ENCODE measurements at places on chromosomes 6 and 20. TPM values are rescaled to one million over a fixed set of nuclear protein-coding genes. Genes with fewer than 3 reads are reported as not detected.
A peak's percentile ranks its signal among the peaks of the same experiment; 100 is the strongest.

DNA sequence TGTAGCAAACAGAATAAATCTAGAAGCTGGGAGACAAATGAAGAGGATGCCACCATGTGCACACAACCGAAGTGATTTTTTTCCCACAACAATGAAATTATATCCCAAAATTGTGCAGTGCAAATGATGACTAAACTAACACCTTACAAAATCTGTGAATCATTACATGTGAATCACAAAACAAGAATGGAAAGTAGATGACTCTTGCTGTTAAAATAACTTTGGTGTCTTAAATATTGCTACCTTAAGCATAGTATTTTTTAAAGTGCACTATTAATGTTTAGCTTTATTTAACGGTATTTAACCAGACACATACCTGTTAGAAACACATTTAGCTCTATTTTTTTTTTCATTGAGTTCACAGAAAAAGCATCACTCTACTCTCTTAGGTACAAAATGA lies 190.8 kb downstream of the TBC1D32 start:
- H3K36me3 ChIP-seq = no peaks in the 10 kb centered on the region
- H3K27me3 ChIP-seq = no peaks in the 10 kb centered on the region
- H3K27ac ChIP-seq = no peak overlapping the region
- DNase-seq = no peak
- no peaks in the 10 kb centered on the region for H3K4me1 ChIP-seq

DNA sequence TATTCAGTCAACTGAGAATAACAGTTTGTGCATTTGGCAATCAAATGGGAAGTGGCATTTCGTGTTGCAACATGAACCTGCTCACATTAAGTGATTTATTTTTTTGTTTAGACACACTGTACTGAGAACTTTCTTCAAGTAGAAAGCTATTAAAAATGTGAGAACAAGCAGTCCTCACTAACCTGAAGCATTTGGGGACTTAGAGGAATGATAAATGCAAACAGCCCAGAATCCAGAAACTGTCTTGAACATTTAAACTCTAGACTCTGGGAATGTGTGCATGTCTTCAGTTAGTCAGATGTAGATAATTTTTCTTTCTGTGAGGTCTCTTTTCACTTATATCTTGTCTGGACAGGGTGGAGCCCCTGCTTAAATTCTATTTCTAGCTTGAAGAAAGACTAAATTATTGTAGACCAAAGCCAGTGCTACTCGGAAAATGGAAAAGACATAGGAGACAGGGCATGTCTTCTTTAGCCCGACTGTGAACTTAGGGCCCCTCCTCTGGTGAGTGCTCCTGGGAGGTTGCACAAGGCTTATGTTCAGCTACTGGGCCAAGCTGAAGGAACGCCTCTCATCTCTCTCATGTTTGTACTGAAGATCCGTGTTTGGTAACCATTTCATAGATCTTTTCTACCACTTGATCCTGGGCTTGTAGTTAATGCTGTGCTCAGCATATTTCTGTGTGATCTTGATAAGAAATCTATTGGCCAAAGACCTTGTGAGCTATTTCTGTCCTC lies 70.1 kb downstream of the SLX4IP start:
- DNase-seq = peak; percentile 74
- peaks cover 24% of the 10 kb centered on the region for H3K4me1 ChIP-seq
- H3K36me3 ChIP-seq = no peaks in the 10 kb centered on the region
- H3K27me3 ChIP-seq = no peaks in the 10 kb centered on the region
- peak overlapping the region; percentile 89 for H3K27ac ChIP-seq

GRCh38 chr20:6007094-6007528 lies 46.7 kb downstream of the LRRN4 start:
- H3K4me3 ChIP-seq = peak overlapping the region; percentile 30
- DNase-seq = no peak
- H3K4me1 ChIP-seq = no peaks in the 10 kb centered on the region
- peak overlapping the region; percentile 20 for H3K27ac ChIP-seq
- no peaks in the 10 kb centered on the region for H3K27me3 ChIP-seq

DNA sequence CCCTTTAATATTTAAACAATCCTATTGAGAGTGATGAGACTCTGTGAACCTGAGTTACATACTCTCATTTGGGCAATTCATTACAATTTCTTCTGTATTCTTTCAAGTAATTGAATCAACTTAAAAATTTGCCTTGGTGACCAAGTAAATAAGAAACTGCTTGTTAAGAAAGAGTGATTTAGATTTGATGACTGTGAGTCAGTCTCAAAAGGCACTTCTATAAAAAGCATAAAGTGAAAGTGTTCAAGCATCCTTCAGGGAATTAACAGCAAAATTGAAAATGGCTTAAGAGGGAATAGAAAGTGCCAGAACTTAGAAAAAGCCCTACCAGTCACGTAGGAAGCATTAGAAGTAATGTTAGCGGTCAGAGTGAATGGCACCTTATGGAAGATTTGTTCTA lies 654.7 kb downstream of the EPM2A start:
- no peaks in the 10 kb centered on the region for H3K27me3 ChIP-seq
- DNase-seq = no peak
- no peak overlapping the region for H3K4me3 ChIP-seq

The ZSCAN23 gene
- total RNA-seq = 0.26 TPM

GRCh38 chr6:33824461-33825154 lies 20.8 kb upstream of the MLN start:
- peaks cover 14% of the 10 kb centered on the region for H3K4me1 ChIP-seq
- no peak for DNase-seq
- H3K36me3 ChIP-seq = no peaks in the 10 kb centered on the region

DNA sequence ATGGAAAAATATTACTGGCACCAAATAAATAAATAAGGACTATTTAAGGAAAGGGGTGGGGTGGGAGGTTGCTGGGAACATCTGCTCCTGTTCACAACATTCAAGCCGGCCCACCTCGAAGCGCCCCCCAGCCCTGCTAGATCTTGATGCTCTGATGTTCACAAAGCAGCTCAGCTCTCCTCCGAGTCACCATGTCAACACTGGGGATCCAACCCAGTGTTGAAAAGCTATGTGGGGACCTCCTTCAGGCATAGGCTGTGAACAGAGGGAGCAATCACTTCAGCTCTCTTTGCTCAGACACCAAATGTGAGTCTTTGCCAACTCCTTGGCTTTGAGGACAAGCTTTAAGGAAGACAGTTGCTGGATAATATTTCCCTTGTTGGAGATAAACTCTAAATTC lies 176.8 kb upstream of the NT5E start:
- no peaks in the 10 kb centered on the region for H3K36me3 ChIP-seq
- no peaks in the 10 kb centered on the region for H3K4me1 ChIP-seq
- no peak for DNase-seq
- H3K27ac ChIP-seq = no peak overlapping the region
- H3K27me3 ChIP-seq = no peaks in the 10 kb centered on the region

GRCh38 chr6:144957236-144957937 lies 672.3 kb downstream of the UTRN start:
- H3K36me3 ChIP-seq = no peaks in the 10 kb centered on the region
- no peaks in the 10 kb centered on the region for H3K4me1 ChIP-seq
- no peak for DNase-seq
- H3K27me3 ChIP-seq = no peaks in the 10 kb centered on the region

The TINAG gene
- total RNA-seq = not detected

GRCh38 chr20:33526769-33527168 lies 36.9 kb downstream of the CBFA2T2 start:
- no peaks in the 10 kb centered on the region for H3K36me3 ChIP-seq
- no peak overlapping the region for H3K4me3 ChIP-seq
- H3K27ac ChIP-seq = no peak overlapping the region
- H3K4me1 ChIP-seq = peaks cover 4% of the 10 kb centered on the region

The SMPDL3A gene
- 16.8 TPM for total RNA-seq

DNA sequence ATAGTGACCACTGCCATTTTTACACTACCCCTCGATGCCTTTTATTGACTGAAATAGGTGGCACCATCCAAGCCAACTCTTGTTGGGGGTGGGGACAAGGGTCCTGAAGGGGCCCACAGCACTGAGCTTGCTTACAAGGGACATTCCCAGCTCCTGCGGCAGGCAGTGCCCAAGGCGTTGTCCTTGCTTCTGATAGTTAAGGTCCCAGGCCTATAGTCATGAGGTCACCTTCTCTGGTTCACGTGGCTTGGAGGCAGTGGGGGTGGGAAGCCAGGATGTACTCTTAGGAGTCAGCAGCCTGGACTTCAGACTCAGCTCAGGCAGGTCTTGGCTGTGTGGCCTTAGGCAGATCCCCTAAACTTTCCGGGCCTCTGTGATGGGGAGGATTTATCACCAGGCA lies 48.6 kb downstream of the TOX2 start:
- H3K27me3 ChIP-seq = no peaks in the 10 kb centered on the region
- no peak overlapping the region for H3K27ac ChIP-seq
- H3K4me1 ChIP-seq = no peaks in the 10 kb centered on the region
- no peak for DNase-seq

DNA sequence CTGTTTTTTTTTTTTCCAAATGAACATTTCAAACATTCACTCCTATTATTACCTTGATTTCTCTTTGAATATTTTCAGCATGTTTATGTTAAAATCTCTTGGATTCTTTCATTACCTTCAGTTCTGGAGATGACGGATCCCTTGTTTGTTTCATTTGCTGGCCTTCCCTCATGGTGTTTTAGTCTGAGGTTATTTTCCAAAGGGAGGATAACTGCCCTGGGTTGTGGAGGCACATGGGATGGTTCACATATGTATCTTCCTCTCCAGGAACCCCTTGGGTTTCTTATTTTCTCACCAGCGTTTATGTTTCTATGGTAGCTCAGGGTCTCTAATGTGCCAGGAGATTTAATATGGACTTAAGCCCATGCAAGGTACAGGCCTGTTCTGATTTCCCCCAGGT lies 36.3 kb downstream of the ECT2L start:
- no peak for DNase-seq
- H3K4me3 ChIP-seq = no peak overlapping the region
- H3K4me1 ChIP-seq = no peaks in the 10 kb centered on the region
- H3K27me3 ChIP-seq = no peaks in the 10 kb centered on the region
- H3K36me3 ChIP-seq = no peaks in the 10 kb centered on the region
- peak overlapping the region; percentile 10 for H3K27ac ChIP-seq

DNA sequence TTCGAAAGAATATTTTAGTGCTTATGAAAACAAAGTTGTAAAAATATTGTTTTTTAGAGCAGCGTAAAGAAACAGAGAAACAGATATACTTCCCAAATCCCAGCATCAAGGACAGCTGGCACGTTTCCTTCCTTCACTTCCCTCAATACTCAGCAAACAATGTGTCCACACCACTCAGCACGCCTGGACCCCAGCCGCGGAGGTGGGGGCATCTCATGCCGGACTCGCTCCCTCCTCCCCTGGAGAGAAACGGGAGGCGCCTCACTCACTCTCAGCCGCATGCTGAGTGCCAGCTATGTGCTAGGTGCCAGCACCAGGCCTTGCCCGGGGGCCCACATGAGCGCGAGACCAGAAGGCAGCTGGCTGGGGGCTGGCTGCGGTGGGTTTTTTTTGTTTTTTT lies 34.7 kb downstream of the SLC2A4RG start:
- no peak overlapping the region for H3K4me3 ChIP-seq
- no peaks in the 10 kb centered on the region for H3K36me3 ChIP-seq
- H3K27ac ChIP-seq = no peak overlapping the region
- no peak for DNase-seq
- H3K4me1 ChIP-seq = no peaks in the 10 kb centered on the region
